Upper lobe of right lung (tissue), 1 donor: ENCODE measurements at places on chromosomes 5 and 9.

DNA sequence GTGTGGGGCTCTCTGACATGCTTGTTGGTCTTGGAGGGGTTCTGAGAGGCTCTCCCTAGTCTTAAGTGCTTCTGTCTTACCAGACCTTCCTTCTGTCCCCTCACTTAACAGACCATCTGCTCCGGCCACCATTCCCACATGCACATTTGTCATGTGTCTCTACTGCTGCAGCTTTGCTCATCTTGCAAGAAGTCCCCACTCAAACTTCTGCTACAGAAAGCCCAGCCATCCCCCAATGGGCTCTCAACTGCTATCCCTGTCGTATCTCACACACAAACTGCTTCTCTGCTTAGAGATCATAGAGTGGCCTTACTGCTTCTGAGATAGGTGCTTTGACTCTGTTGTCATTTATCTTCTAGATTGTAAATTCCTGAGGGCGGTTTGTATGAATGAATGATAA, 69.4 kb downstream of the NUP214 start:
- no peaks in the 10 kb centered on the region for H3K27me3 ChIP-seq
- H3K27ac ChIP-seq, result no peak overlapping the region
- peaks cover 87% of the 10 kb centered on the region for H3K36me3 ChIP-seq
- DNase-seq, result no peak

GRCh38 chr5:137095597-137095996, 403.5 kb downstream of the SPOCK1 start:
- no peak for DNase-seq
- H3K36me3 ChIP-seq, result no peaks in the 10 kb centered on the region
- H3K4me3 ChIP-seq, result no peak overlapping the region
- no peaks in the 10 kb centered on the region for H3K4me1 ChIP-seq
- no peak overlapping the region for H3K27ac ChIP-seq
- H3K27me3 ChIP-seq, result no peaks in the 10 kb centered on the region

GRCh38 chr5:176608937-176609723, 826 bp downstream of the GPRIN1 start:
- no peaks in the 10 kb centered on the region for H3K27me3 ChIP-seq
- no peak for DNase-seq
- H3K36me3 ChIP-seq, result no peaks in the 10 kb centered on the region
- no peak overlapping the region for H3K27ac ChIP-seq
- H3K4me3 ChIP-seq, result peak overlapping the region; percentile 69
- H3K4me1 ChIP-seq, result peaks cover 7% of the 10 kb centered on the region

DNA sequence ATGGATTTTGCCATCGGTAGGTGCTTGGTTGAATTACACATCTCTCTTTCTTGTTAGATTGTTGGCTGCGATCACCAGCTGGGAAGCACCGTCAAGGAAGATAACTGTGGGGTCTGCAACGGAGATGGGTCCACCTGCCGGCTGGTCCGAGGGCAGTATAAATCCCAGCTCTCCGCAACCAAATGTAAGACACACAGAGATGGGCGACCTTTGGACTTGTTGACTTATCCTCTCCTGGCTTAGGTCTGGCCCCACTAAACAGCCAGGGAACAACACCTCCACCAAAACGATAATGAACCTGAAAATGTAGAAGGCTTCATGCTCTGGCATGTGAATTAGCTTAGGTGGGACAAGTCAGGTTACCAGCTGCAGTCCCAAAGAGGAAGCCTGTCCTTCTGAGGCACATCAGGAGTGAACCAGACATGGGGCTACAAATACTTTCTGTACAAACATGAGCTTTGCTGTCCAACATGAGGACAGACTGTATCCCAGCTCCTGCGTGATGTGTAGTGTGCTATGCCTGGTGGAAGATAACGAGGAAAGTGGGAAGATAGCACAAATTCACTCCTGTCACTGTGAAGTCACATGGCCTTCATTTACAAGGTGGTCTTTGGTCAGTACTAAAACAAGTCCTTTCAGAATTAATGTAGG, 148.4 kb downstream of the ADAMTSL1 start:
- no peaks in the 10 kb centered on the region for H3K27me3 ChIP-seq
- H3K4me1 ChIP-seq, result no peaks in the 10 kb centered on the region
- H3K4me3 ChIP-seq, result no peak overlapping the region
- DNase-seq, result no peak

DNA sequence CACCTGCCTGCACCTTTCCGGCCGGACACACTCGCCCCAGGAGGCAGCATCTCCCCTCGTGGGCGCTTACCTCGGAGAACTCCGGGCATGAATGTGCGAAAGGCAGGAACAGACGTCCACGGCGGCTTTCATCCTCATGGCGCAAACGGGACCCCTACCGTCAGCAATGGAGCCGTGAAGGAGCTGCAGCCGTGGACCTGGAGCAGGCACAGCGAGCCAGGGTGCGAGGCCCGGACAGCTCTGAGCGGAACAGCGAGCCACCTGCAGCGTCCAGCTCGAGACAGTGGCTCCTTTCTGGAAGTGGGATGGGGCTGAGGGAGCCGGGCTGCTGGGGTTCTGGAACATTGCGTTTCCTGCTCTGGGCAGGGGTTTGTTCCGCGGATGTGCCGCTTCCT, 7.8 kb upstream of the SLC6A19 start:
- no peak overlapping the region for H3K27ac ChIP-seq
- DNase-seq, result no peak
- H3K4me1 ChIP-seq, result no peaks in the 10 kb centered on the region
- H3K27me3 ChIP-seq, result peaks cover 21% of the 10 kb centered on the region
- no peak overlapping the region for H3K4me3 ChIP-seq
- H3K36me3 ChIP-seq, result no peaks in the 10 kb centered on the region

DNA sequence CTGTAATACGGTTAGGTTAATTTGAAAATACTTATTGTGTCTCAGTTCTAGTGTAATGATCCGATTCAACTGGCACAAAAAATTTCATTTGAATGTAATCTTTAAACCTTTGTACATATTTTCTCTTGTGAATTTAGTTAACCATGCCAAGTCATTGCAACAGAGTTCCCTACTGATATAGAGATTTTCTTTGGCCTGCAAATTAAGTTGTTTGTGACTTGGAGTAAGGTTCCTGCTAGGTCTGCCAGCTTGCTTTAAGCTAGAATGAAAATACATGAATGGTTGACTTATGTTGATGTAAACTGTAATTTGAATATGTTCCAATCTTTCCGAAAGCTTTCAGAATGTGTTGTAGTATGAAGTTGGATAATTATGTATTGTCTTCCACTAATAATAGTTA, 1004.1 kb upstream of the EDIL3 start:
- no peak for DNase-seq
- no peak overlapping the region for H3K4me3 ChIP-seq
- no peaks in the 10 kb centered on the region for H3K27me3 ChIP-seq
- no peaks in the 10 kb centered on the region for H3K4me1 ChIP-seq
- H3K36me3 ChIP-seq, result no peaks in the 10 kb centered on the region
- H3K27ac ChIP-seq, result no peak overlapping the region

GRCh38 chr9:78609450-78609849, 312.5 kb downstream of the PSAT1 start:
- H3K27ac ChIP-seq, result no peak overlapping the region
- no peaks in the 10 kb centered on the region for H3K4me1 ChIP-seq
- DNase-seq, result no peak
- H3K27me3 ChIP-seq, result no peaks in the 10 kb centered on the region
- H3K4me3 ChIP-seq, result no peak overlapping the region
- H3K36me3 ChIP-seq, result no peaks in the 10 kb centered on the region

GRCh38 chr5:131264451-131265099, 722 bp downstream of the CDC42SE2 start:
- no peaks in the 10 kb centered on the region for H3K27me3 ChIP-seq
- peak; percentile 71 for DNase-seq
- peak overlapping the region; percentile 92 for H3K27ac ChIP-seq

DNA sequence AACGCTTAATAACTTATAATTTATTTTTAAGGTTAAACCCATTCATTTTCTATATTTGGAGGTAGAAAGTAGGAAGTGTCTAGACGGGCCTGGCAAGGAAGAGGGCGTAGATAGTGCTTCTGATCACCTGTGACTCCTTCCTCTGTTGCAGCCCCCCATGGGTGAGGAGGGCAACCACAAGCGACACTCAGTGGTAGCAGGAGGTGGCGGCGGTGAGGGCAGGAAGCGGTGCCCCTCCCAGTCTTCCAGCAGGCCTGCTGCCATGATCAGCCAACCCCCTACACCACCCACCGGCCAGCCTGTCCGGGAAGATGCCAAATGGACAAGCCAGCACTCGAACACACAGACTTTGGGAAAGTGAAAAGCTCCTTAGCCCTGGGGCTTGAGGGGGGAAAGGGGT, 36.7 kb downstream of the FAXDC2 start:
- H3K4me3 ChIP-seq, result no peak overlapping the region
- DNase-seq, result no peak
- no peak overlapping the region for H3K27ac ChIP-seq
- no peaks in the 10 kb centered on the region for H3K27me3 ChIP-seq
- H3K4me1 ChIP-seq, result no peaks in the 10 kb centered on the region

DNA sequence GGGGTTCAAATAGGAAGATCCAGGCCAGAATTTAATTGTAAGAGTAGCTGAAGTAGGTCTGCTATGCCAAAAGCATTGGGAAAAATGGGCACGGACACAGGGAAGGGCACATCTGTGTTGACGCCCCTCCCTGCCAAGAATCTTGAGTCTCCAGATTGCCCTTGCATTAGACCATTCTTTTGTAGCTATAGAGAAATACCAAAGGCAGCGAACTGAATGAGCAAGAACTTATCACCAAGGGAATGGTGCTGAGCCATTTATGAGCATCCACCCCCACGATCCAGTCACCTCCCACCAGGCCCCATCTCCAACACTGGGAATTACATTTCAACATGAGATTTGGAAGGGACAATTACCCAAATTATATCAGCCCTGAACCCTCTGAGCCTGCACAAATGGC, 18.0 kb upstream of the GDA start:
- H3K36me3 ChIP-seq, result no peaks in the 10 kb centered on the region
- no peaks in the 10 kb centered on the region for H3K4me1 ChIP-seq
- H3K4me3 ChIP-seq, result no peak overlapping the region
- DNase-seq, result no peak
- H3K27ac ChIP-seq, result no peak overlapping the region
